ENCODE measurements at places on chromosomes 12 and 14.
A peak's percentile ranks its signal among the peaks of the same experiment; 100 is the strongest.

- no peak for DNase-seq
Observed at GRCh38 chr12:11496157-11496851, 100.9 kb upstream of the PRB2 start.

GRCh38 chr12:3204143-3204542 is 127.0 kb downstream of the TSPAN9 start:
- DNase-seq: no peak

GRCh38 chr12:113262710-113263109 is 41.4 kb downstream of the TPCN1 start:
- DNase-seq: no peak

- no peak for DNase-seq
Observed at GRCh38 chr14:21528381-21529348, 2.5 kb upstream of the SALL2 start.

GRCh38 chr12:28021704-28022103 is 49.2 kb upstream of the PTHLH start:
- DNase-seq: no peak

DNA sequence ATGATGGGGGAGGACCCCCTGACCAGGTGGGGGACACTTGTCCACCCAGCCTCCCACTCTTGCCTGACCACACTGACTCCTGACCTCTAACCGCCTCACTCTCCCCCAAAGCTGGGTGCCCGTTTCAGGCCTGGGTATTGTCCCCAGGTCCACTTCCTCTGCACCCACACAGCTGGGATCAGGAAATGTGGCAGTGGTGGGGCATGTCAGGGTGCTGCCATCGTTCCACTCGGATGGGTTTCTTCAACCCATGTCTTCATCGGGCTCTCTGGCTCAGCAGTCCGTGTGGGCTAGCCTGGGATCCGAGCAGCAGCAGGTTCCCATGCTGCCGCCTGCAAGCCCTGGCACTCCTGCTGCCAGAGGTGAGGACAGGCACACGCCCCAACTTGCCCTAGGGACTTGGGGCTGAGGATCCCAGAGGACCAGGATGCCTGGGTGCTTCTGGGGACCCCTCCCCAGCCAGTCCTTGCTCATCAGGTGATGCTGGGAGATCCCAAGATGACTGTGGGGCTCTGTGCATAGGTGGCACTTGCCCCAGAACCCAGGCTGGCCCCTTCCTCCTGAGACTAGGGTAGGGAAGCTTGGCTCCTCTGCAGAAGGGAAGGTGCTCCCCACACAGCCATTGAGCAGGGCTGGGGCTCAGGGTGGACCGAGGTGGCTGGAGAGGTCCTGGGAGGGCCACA is 2.9 kb upstream of the CLBA1 start:
- peak; percentile 50 for DNase-seq

GRCh38 chr14:32090686-32091085 is 13.6 kb downstream of the ARHGAP5 start:
- DNase-seq: no peak

- DNase-seq: no peak
Observed at GRCh38 chr14:29650554-29651269, 276.9 kb downstream of the PRKD1 start.

DNA sequence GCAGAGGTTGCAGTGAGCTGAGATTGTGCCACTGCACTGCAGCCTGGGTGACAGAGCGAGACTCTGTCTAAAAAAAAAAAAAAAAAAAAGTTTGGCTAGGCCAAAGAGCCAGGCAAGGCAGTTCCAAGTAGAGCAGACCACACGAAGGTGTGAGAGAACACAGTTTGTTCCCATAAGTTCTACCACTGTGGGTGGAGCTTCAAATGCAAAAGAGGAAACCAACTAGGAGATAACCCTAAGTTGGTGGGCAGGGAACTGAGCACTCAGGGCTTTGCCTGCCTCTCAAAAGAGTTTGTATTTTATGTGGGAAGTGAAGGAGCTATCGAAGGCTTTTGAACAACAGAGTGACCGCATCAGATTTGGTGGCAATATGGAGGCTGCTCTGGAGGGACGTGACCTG is 15.1 kb downstream of the SOCS2 start:
- no peak for DNase-seq

DNA sequence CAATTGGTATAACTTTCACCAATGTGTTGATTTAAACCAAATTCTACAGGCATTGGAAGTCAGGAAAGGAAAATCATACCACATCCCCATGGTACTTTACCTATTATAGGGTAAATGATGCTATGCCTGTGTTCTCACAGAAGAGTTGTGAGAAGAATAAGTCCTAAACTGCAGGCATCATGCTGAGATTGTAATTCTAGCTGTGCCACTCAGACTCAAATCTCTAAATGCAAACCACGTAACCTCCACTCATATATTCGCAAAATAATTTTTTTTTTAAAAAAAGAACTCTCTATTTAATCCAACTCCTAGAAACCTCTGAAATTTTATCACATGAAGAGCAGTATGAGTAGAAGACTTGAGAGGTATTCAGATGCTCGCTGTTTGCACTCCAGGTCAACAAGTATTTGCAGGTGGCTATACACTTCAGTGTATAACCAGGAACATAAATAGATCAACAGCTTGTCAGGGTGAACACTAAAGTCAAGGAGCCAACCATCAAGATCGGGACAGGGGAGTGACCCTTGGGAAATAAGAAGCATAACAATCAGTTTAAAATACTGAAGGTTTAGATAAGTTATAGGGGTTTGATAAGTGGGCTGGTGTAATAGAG is 110.1 kb downstream of the SLC25A21 start:
- no peak for DNase-seq

- DNase-seq: peak; percentile 81
Observed at GRCh38 chr12:65741656-65742017, 82.6 kb upstream of the HMGA2 start.

GRCh38 chr12:5068126-5068525 is 24.4 kb downstream of the KCNA5 start:
- no peak for DNase-seq

DNA sequence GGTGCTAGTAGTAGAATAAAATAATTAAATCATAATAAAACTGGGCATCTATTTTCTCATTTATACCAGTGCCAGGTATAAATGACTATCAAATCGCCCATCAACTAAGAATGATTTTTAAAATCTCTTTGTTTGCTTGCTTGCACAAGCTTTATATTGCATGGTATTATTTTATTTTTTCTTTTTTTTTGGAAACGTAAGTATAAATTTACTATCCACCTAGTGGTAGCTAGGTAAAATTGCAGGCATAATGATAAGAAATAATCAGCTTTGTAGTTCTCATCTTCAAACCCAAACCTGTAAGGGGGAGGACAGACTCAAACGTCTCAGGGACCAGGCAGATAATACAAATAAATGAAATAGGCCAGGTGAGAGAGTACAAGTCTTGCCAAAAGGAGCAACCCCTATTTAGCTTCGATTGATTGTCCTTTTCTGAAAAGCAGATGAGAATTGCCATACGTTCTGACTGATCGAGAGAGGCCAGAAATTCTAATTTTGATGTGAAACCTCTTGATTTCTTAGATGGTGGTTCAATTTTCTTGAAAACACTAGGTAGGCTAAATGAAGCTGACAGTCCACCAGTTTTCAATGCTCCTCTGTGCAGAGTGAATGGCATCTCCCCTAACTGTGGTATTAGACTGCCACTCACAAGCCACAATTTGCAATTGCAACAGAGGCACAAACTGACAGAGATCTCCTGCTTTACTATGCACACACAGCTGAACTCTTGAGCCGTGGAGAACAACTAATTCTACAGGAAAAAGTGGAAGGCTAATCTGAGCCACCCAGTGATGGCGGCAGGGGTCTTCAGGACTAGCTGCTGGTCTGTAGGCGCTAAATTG is 189.3 kb downstream of the DACT1 start:
- no peak for DNase-seq

DNA sequence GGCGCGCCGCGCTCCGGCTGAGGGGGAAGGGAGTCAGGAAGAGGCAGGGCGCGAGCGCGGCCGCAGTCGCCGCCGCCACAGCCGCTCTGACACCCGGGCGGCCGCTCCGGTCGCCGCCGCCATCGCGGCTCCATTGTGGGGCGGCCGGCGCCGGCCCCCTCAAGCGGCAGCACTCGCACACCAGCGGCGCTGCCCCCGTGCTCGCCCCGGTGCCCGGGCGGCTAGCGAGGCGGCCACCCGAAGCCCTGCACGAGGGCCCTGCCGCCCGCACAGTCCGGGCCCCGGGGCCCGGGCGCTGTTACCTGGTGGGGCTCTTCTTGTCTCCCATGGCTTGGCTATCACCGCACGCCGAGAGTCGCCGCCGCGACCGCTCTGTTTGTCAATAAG is 202 bp downstream of the YAF2 start:
- no peak for DNase-seq

DNA sequence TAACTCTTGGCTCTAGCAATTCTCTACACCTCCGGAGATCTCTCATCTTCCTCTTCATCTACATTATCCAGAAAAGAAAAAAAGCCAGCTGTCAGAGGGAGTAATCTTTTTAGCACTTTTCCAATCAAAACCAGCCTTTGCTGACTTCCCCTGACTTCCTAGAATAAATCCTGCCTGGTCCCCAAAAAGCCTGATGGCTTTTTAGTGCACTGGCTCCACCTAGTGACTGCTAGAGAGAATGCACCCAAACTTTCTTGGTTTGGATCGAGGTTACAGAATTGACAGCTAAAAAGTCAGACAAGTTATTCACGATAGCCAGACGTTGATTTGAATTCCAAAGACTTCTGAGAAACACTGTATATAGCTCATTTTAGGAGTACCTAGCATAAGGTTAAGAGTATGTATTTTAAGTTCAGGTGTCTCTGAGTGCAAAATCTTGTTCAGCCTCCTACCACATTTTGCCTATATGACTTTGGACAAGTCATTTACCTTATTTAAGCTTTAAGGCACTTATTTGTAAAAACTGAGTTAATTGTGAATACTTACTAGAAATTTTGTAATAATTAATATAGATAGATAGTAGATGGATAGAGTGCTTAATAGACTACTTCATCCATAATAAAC is 185.7 kb upstream of the GRIN2B start:
- DNase-seq: peak; percentile 77

GRCh38 chr14:25400607-25401206 is 350.8 kb upstream of the STXBP6 start:
- DNase-seq: peak; percentile 62

DNA sequence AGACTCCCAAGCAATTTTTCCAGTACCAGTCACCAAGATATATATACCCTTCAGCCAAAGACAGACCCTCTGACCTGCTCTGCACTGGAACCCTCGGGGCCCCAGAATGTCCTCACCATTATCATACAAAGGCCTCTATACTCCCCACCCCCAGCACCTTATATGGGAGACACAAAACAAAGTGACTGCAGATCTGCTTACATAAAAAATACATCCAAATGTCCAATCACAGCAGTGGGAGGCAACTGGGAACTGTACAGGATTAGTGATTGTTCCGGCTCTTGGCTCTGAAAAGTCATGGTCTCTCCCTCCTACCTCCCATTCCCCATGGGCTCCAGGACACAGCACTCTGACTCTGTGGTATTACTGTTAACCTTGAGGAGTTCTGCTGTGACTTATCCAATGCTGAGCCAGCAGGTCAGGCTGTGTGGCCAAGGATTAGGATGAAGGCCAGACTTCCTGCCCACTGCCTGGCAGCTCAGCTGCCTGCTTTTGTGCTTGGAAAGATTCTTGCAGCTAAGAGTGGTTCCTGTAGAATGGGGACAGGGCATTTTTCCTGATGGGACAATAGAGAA is 13.7 kb downstream of the OXA1L start:
- DNase-seq: no peak

DNA sequence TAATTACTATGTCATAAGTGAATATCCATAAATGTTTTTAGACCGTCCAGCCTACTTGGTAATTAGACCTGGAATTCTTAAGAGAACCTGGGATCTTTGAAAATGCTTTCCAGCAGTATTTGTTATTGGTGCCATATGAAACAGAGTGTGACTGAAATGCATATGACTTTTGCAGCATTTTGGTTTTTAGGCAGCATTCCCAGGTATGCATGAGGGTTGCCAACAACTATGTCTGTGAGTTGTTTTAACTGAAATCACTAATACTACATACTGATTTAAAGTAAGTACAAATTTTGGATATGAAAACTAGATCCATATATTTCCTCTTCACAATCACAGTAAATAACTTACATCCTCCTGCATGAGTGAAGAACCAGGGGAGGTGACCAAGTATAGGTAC is 437.7 kb upstream of the FAR2 start:
- DNase-seq: no peak

- no peak for DNase-seq
Observed at GRCh38 chr14:32075672-32076277, 1.3 kb upstream of the ARHGAP5 start.

GRCh38 chr14:79580906-79581305 is 630.4 kb downstream of the DIO2 start:
- peak; percentile 61 for DNase-seq

- DNase-seq: no peak
Observed at GRCh38 chr12:38890102-38890855, 15.1 kb downstream of the CPNE8 start.

DNA sequence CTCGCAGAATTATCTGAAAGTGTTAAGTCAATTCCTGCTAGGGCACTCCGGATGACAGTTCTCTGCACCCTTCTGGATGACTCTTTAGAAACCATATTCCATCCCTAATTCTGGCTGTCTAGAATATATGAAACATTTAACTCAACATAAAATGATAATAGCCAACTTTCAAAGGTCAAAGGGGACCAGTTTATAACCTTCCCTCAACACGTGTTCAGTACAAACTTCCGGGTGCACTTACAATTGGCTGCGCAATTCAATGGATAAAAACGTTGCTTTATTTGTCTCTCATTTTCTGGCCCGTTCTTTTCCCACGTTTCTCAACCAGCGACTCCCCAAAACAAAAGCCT is 1.3 kb downstream of the SBNO1 start:
- DNase-seq: no peak
